ENCODE measurements at places on chromosomes 3 and 15.

DNA sequence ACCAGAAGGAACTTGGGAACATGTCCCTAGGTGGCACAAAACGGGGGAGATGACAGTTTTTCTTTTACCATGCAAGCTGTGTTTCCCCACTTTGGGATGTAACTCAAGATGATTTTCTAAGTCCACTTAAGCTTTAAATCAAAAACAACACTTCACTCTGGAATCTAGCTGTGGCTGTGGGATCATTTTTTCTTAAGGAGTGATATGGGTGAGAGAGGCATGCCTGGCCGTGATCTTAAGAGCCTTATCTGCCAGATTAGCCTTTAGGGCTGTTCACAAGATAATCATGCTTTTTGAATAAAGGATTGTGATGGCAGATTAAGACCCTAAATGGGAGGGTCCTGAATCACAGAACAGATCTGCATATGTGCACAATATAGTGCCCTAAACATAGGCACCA, 384.8 kb upstream of the SEMA6D start:
- no peak for DNase-seq

- DNase-seq = no peak
Measured at GRCh38 chr15:33150431-33150941, 44.0 kb downstream of the FMN1 start.

DNA sequence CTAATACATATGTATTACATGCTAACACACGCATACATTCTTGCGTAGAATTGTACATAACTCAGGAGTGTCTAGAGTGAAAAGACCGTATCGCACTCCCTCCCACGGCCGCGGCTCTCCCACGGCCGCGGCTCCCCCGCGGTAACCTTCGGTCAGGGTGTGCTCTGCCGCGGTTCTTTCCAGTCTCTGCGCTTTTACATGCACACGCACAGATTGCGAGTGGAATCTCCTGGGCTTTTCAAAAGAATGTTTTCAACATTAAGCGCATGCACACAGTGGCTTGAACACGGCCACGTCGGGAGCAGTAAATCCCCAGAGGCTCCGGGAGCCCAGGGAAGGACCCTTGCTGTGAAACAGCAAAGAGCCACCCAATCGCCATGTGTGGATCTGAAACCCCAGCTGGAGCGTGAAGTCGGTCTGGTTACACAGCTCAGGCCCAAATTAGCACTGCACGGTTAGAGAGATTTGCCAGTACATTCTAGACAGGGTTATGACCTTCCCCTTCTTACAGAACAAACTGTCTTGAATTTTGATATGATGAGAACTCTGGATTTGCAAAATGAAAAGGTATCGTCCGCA, 805 bp upstream of the RGMA start:
- no peak for DNase-seq

GRCh38 chr3:57792198-57792597, 36.1 kb downstream of the SLMAP start:
- DNase-seq = no peak

DNA sequence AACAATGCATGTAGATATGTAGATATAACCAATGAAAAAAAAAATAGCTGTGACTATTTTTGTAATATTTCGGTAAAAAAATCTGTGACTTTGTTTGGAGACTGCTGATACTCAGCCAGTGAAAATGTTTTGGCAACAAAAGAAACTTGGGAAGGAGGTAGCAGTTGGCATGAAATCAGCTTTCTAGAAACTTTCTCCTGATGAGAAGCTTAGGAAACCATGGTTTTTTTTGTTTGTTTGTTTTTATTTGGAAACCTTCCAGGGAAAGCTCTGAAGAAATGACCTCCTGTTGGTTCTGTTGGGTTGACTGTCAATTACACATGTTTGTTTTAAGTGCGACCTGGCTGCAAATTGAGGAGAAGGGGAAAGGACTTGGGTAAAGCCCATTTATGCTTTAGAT, 445.9 kb downstream of the UNC13C start:
- DNase-seq = no peak
